Sciatic nerve (tissue), 2 donors: ENCODE measurements at places on chromosomes 2 and 18.

GRCh38 chr2:44172576-44172975 is 3.9 kb downstream of the PPM1B start:
- DNase-seq, result no peak

GRCh38 chr2:190640117-190640516 is 8.8 kb upstream of the NAB1 start:
- no peak for DNase-seq

DNA sequence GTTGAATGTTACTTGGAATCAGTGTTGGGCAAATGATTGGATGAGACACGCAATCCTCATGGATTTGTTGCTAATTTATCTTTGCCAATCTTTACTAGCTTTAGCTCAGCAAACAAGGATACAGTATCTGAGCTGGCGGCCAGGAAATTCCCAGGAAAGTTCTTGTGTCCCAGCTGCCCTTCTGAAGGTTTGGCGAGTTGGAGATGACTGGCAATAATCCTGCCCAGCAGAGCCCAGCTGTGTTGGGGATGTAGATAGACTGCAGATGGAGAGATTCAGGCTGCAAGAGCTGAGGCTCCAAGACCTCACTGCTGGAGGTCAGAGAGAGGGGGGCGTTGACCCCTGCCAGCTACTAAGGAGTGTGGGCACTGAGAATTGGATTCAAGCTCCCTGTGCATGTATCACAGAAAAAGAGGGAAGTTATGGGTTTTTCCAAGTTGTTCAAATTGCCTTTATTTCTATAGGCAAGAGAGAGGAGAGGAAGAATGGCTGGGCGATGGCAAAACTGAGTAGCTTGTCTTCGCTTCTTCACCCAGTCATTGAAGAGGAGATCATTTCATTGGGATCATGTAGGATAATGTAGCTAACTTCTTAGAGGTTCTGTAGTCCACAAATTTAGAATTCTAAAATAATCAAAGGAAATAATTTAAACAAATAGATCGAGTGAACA is 506.8 kb upstream of the LRATD1 start:
- DNase-seq, result no peak

DNA sequence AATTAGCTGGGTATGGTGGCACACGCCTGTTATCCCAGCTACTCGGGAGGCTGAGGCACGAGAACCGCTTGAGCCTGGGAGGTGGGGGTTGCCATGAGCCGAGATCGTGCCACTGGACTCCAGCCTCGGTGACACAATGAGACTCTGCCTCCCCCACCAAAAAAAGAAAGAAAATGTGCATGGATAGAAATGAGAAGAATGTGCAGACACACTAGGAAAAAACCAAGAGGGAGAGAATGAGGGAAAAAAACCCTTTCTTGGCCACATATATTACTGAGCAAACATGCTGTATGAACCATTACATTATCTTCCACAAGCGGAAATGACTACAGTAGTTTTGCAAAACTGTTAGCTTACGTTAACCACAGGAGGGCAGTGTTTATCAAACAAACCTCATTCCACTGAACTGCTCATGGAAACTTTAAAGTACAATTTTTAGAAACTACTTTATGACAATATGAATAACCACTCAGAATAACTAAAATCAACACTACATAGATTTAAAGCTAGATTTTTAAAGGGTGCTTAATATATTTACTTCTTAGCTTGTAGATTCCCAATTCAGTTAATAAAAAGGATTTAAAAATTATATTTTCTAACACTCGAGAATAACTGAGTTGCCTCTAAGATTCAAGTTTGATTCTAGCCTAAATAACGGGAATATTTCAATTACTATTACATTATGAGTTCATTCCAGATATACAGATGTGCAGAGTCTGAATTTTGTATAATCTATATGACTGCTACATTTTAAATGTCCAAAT is 26.4 kb downstream of the ASXL2 start:
- no peak for DNase-seq

DNA sequence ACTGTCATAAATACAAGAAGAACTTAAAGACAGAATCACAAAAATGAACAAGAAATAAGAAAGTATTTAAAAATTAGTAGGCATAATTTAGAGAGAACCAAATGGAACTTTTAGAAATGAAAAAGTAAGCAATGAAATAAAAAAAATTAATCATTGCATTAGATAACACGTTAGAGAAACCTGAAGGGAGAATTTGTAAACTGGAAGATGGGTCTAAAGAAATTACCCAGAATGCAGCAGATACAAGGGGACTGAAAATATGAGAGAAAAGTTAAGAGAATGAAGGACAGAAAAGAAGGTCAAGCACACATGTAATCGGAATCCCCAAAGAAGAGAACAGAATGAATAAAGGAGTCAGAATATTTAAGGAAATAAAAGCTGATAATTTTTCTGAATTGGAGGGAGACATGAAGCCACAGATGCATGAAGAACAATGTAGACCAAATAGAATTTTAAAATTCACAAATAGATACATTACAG is 21.5 kb downstream of the TCF4 start:
- DNase-seq, result no peak
